Hippocampal formation (tissue), 2 donors: ENCODE measurements at places on chromosomes 4 and X.

DNA sequence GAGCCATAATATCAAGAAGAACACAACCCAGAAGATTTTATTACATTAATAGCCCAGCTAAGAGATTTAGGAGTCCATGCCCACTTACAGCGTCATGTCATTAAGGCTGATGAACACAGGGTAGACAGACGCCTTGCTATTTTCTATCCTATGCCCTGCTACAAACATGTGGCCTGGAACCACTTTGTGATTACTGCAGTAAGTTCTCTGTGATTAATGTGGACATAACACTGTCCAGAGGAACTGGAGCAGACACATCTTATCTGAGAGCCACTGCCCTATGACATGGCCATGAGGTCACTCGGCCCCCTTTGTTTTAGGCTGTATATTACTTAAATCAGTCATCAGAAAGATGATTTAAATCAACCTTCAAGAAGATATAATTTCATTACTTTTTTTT, 211.7 kb downstream of the MAML3 start:
- no peak for DNase-seq

GRCh38 chr4:89316931-89317366, 9.3 kb upstream of the GPRIN3 start:
- no peak for DNase-seq

- no peak for DNase-seq
Observed at GRCh38 chrX:148562846-148563245, 62.4 kb downstream of the AFF2 start.

GRCh38 chr4:41022116-41022515, 192.2 kb downstream of the APBB2 start:
- no peak for DNase-seq

DNA sequence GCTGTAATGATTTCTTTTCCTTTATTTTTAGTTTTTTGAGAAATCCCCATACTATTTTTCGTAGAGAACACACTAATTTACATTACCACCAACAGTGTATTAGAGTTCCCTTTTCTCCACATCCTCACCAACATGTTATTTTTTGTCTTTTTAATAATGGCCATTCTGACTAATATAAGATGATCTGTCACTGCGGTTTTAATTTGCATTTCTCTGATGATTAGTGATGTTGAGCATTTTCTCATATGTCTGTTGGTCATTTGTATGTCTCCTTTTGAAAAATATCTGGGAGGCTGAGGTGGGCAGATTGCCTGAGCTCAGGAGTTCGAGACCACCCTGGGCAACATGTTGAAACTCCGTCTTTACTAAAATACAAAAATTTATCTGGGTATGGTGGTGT, 30.2 kb downstream of the SPINK2 start:
- no peak for DNase-seq

DNA sequence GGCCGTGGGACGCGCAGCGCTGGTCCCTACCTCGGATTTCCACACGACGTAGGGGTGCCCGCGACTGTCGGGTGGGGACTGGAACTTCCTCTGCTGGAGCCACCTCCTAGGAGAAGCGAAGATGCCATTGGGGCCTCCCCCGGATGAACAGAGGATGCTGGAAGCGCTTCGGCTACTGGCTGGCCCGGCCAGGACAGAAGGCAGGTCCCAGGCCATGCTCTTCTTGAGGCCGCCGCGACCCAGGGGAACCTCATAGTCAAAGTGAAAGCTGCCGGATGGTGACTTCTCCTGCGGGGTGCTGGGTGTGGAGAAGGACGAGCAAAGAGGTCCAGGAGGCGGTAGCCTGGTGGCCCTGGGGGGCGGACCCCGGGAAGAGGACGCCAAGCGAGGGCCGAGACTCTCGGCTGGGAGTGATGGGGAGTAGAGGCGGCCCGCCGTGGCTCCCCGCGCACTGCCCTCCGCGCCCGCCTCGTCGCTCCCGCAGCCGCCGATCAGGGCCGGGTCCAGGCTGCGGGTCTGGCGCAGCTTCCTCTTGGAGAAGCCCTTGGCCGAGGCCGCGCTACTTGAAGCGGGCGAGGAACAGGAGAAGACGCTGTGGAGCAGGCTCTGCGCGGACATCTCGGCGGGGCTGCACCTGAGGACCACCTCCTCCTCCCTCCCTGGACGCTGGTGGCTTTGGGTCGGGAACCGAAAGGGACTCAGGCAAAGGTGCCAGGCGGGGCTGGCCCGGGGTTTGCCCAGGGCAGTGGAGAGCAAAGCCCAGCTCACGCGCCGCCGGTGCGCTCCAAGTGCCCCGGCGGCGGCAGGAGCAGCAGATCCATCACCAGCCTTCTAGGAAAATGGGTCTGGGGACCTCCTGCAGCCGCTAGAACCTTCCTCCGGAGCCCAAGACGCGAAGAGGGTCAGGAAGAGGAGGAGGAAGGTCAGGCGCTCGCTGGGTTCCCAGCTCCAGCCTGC, 1.2 kb downstream of the ARHGAP6 start:
- no peak for DNase-seq

DNA sequence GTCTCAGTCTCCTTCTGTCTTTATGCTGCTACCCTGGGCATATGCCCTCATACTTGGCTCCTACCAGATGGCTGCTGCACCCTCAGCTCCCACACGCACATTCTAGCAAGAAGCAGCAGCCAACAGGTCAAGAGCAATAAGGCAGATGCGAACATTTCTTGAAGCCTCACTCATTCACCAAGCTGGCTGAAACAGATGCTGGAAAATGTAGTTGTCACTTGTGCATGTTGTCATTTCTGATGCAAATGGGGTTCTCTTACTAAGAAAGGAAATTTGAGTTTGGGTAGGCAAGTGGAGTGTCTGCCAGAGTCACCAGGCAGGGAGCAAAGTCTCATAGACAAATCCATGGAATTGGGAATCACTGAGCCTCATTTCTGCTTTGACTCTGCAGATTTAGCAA, 57.4 kb upstream of the SORBS2 start:
- DNase-seq: no peak

DNA sequence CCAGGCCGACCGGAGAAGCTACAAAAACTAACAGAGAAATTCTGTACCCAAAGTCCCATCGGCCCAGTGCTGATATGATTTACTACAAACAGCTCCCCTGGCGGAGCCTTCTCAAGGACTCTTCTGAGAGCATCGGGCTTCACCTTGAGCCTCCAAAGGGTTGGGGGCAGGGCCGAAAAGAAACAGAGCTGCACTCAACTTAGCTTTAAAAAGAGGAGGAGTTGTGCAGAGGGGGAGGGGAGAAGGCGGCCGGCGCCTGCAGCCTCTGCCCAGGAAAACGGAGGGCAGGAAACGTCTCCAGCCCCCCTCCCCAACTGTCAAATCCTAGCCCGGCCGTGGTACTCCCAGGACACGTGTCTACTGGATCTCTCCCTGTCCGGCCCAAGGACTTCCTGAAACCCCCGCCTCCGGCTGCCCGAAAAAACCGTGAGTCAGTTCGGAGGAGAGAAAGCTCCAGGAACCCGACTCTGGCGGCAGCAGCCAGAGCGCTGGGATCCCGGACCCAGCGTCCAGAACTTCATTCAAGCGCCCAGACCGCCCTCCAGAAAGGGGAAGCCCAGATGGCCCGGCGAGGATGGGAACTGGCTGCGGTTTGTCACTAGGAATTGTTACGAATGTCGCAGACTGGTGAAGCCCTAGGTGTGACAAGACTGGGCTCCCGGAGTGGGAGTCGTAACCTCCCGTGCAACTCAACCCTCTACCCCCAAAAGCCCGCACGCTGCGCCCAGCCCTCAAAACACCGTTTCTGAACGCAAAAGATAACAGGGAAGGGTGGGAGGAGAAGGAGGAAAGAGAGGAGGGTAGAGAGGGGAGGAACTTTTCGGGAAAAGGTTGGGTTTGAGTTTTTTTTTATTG, 973 bp downstream of the ADAMTS3 start:
- DNase-seq: peak; percentile 38

DNA sequence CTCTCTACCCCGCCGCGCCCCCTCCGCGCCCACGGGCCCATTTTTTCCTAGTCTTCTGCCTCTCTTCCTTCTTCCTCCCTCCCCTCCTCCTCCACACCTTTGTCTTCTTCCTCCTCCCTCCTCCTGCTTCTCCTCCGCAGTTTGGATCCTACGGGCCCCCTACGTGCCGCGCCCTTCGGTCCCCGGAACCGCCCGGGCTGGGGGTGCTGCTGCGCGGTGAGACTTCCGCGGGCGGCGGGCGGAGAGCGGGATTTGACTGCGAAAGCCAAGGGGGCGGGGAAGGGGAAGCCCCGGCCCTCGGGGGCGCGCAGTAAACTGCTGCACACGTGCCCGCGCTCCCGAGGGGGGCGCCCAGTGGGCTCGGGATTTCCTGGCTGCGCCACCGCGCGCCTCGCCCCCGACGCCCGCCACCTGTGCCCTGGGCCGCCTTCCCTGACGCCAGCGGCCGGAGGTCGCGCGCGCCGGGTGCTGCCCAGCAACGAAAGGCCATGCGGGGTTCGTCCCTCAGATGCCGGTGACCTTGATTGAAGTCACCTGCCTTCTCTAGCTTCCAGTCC, 3.3 kb upstream of the NKX3-2 start:
- DNase-seq: no peak

- DNase-seq: no peak
Observed at GRCh38 chrX:38750551-38750950, 50.7 kb upstream of the MID1IP1 start.

DNA sequence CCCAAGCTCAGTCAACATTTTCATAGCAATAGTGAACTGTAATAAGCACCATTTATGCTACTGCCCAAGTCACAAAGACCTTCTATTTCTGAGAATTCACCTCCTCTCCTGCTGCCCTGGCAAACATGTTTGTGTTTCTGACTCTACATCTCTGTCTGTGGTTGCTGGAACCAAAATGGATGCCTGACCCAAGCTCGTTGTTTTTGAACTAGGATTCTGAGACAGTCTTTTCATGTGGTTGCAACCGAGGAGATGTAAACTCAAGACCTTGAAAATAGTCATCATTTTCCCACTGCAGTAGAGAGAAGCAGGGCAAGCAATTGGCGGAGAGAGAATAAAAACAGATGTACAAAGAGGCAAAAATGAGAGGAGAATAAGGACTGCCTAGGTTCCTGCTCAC, 160.2 kb downstream of the RAB28 start:
- DNase-seq: no peak

DNA sequence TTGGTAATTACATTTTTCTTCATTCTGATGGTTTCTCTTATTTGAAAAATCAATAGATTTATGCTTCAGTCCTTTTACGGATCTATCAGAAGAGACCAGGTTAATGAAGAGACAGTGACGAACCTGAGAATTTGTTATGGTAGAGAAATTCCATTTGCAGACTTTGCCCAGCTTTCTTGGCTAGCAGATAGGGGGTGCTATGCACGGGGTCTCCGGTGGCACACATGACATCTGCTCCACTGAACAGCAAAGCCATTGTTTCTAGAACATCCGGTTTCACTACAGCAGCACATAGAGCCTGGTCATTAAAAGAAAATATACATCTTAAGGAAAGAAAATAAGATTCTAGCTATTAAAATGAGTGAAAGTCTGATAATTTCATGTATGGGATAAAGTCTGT, 85.1 kb downstream of the ARAP2 start:
- no peak for DNase-seq

- no peak for DNase-seq
Observed at GRCh38 chr4:53459548-53459947, 82.1 kb downstream of the FIP1L1 start.

DNA sequence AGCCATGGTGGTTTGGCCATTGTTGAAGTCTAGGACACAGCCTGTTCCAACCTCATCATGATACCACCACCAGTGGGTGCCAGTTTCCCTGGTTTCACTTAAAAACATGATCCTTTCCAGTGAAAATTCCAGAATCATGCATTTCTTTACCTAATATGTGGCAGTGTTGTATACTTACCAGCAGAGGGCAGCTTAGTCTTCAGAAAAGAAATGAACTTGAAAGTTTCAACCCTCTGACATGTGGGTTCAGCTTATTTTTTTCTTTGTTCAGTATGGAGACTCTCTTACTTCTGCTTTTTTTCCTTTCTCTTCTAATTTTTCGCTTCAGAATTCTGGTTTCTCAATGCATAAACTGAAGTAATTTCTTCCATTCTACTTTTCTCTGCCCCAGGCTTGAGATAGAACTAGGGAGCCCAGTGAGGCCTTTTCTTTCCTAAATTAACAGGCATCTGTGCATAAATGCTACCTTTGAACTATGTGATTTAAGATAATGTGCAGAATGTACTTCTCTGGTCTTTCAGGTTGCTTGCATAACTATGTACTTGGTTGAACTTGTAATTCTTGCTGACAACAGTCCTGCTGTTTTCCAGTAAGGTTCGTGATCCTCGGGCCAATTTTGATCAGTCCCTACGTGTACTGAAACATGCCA, 10.7 kb downstream of the LIAS start:
- DNase-seq: no peak

GRCh38 chr4:64156253-64156652, 253.0 kb downstream of the TECRL start:
- DNase-seq: no peak

- no peak for DNase-seq
Observed at GRCh38 chr4:48203819-48204218, 65.8 kb downstream of the TEC start.

DNA sequence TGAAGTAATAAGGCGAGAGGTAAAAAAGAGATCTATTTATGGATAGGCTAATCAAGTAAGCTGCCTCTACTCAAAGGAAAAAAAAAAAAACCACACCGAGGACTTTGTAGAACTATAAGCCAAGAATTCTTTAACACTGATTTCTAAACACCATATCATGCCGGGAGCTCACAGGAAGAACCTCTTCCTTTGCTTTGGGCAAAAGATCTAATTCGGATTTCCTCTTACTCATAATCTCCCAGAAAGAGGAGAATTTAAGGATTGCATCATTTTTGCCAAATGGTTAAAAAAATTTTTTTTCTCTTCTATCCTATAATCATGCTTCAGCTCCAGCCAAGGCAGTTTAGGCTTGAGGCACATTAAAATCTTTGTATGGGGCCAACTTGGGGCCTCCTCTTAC, 95.5 kb downstream of the ZNF827 start:
- no peak for DNase-seq

DNA sequence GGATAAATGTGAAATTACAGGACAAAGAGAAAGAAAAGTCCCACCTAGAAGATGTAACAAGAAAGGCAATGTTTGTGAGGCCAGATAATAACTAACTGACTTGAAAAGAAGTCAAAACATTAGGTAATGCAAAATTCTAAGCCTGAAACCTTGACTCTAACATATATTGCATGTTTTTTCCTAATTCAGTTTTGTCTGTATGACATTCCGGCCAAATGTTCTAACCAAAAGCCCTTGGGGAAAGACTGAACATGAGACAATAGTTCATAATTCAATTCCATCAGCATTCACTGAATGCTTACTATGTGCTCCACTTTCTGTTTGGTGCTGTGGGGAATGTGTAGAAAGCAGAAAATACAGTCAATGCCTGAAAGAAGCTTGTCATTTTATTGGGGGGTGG, 84.8 kb upstream of the PLAC1 start:
- no peak for DNase-seq

DNA sequence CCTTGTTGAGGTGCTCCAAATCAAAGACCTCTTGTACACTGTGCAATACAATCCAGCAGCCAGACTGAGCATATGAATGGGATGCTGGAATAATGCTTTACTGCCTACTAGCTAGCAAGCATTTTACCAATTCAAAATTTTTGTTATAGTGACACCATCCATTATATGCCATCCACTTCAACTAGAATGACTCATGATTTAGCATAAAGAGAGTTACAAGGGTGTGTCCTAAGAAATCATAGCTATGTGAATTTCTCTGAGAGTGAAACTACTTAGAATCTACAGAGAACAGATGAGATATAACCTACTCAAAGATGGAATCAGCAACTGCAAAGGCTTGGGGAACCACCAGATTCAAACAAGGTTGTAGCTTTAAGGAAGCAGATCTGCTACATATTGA, 221.9 kb downstream of the LHFPL1 start:
- no peak for DNase-seq
